Fibroblast of lung (primary cell): ENCODE measurements at places on chromosomes 2 and 18.

- DNase-seq: no peak
- H3K27ac ChIP-seq: no peak overlapping the region
- H3K27me3 ChIP-seq: no peaks in the 10 kb centered on the region
These were observed 2.3 kb upstream of the ALPP start for GRCh38 chr2:232376260-232376659.

DNA sequence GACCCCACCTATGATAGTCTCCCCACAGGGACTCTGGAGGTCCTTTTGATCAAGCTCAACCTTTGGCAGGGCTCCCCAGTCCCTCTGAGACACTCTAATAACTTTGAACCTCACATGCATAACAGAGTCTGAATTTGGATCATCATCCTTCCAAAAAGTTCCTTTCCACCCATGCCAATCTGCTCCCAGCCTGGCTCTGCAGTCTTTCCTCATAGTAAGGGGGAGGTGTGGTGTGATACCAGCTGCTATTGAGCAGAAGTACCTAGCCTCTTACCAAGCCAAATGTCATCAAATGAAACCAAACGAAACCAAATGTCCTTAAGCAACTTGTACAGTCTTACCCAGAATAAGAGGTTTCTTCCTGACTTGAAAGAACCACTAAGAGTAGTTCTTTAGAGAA, 36.5 kb downstream of the DTNA start:
- H3K27ac ChIP-seq: no peak overlapping the region
- no peak overlapping the region for H3K4me3 ChIP-seq
- H3K36me3 ChIP-seq: no peaks in the 10 kb centered on the region
- no peaks in the 10 kb centered on the region for H3K4me1 ChIP-seq

DNA sequence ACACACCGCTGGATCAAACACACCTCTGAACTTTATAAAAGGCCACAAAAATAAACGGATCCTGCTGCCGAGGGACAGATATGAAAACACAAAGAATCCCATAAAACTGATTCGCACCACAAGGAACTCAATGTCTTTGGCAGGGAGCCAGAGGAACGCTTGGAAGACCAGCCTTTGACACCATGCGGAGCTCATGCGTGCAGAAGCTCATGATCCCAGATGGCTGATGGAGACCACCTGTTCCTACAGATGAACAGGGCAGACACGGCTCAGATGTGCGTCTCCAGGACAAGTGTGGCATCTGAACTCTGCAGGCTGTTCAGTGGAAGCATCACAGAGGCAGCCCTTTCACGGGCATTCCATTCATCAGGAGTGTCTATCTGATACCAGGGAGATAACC, 24.9 kb downstream of the COPS9 start:
- no peak overlapping the region for H3K4me3 ChIP-seq
- H3K27ac ChIP-seq: no peak overlapping the region
- H3K4me1 ChIP-seq: no peaks in the 10 kb centered on the region
- DNase-seq: peak; percentile 39
- no peaks in the 10 kb centered on the region for H3K36me3 ChIP-seq

DNA sequence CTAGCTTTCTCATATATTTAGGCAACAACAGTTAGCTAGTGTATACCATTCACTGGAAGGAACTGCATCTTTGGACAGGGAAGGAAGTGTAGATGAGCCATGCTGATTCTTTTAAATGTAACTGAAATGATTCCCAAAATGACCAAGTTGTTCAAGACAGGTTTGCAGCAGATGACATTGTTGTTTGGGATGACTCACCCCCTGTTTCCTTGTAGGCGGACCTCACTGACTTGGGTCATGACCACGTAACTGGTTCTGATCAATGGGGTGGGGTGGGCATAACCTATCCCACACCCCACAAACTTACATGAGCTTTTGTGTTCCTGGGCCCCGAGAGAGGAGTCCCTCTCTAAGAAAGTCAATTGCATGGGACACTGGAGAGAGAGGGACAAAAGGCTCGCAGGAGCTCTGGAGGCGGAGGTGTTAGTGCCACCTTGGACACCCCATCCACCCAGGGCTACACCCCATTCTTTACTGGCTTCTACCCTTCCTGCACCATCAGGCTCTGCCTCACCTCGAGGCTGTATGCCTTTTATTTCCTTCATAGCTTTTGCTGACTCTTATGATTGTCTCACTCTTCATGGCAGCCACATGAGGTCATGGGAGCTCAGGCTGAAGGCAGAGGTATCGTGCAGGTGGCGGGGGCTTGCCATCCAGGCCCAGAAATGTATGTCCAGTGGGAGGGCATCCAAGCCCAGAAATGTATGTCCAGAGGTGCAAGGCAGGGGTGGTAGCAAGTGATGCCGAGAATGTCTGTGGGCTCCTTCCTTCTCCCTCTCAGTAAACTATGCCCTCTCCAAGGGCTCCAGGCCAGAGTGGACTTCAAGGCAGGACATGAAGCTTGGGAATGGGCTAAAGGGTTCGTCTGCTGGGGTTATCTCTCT, 108.0 kb downstream of the TWIST2 start:
- no peak overlapping the region for H3K27ac ChIP-seq
- no peaks in the 10 kb centered on the region for H3K27me3 ChIP-seq
- no peak for DNase-seq
- H3K36me3 ChIP-seq: no peaks in the 10 kb centered on the region

GRCh38 chr2:224366267-224366844, 35.6 kb downstream of the FAM124B start:
- H3K4me3 ChIP-seq: no peak overlapping the region
- DNase-seq: peak; percentile 48
- H3K36me3 ChIP-seq: no peaks in the 10 kb centered on the region
- no peaks in the 10 kb centered on the region for H3K27me3 ChIP-seq
- H3K27ac ChIP-seq: no peak overlapping the region

GRCh38 chr2:134738141-134738870, 19.5 kb upstream of the TMEM163 start:
- H3K27me3 ChIP-seq: no peaks in the 10 kb centered on the region
- no peaks in the 10 kb centered on the region for H3K4me1 ChIP-seq
- no peak overlapping the region for H3K27ac ChIP-seq
- H3K4me3 ChIP-seq: no peak overlapping the region
- no peaks in the 10 kb centered on the region for H3K36me3 ChIP-seq
- peak; percentile 73 for DNase-seq

GRCh38 chr18:47118981-47119380, 31.3 kb downstream of the HDHD2 start:
- H3K4me1 ChIP-seq: no peaks in the 10 kb centered on the region
- peak; percentile 65 for DNase-seq
- peaks cover 2% of the 10 kb centered on the region for H3K36me3 ChIP-seq
- no peak overlapping the region for H3K27ac ChIP-seq
- no peaks in the 10 kb centered on the region for H3K27me3 ChIP-seq
- no peak overlapping the region for H3K4me3 ChIP-seq

DNA sequence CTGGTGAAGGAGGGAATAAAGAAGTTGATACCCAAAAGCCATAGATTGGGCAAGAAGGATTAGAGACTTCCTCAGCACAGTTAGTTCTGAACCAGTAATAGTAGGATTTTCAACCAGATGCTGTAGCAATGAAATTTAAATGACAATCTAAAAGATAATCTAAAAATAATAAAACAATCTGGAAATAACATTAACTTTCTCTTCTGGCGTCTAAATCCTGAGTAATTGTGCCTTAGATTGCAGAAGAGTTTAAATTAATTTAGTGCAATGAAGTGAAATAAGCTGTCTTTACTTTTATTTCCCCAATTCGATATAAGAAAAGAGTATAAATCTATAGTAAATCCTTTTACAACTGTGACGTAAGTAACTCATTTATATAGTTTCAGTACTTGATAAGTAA, 186.8 kb upstream of the DOK6 start:
- no peaks in the 10 kb centered on the region for H3K4me1 ChIP-seq
- no peak overlapping the region for H3K27ac ChIP-seq
- H3K27me3 ChIP-seq: no peaks in the 10 kb centered on the region
- no peaks in the 10 kb centered on the region for H3K36me3 ChIP-seq
- no peak overlapping the region for H3K4me3 ChIP-seq

- H3K27ac ChIP-seq: no peak overlapping the region
- no peak overlapping the region for H3K4me3 ChIP-seq
- no peaks in the 10 kb centered on the region for H3K4me1 ChIP-seq
- H3K36me3 ChIP-seq: no peaks in the 10 kb centered on the region
- H3K27me3 ChIP-seq: no peaks in the 10 kb centered on the region
These were observed 3.7 kb upstream of the NRP2 start for GRCh38 chr2:205678541-205679142.

DNA sequence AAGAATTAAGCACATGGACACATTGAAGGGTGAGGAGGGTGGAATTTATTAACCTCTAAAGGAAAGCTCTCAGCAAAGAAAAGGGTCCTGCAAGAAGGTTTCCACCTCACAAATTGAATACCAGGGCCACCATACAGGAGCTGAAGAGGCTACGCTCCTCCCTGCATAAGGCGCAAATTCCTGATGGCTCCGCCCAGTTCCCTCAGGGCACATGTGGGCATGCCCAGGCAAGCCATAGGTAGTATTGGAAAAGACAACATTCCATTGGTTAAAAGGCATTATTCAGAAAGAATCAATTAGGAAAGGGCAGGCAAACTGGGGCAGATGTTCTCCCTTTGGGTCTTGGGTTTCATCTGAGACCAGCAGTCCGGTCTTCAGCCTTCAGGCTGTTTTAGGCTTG, 161.2 kb downstream of the PTPRM start:
- H3K27ac ChIP-seq: no peak overlapping the region
- no peaks in the 10 kb centered on the region for H3K4me1 ChIP-seq
- H3K27me3 ChIP-seq: no peaks in the 10 kb centered on the region
- no peak overlapping the region for H3K4me3 ChIP-seq
- H3K36me3 ChIP-seq: no peaks in the 10 kb centered on the region

DNA sequence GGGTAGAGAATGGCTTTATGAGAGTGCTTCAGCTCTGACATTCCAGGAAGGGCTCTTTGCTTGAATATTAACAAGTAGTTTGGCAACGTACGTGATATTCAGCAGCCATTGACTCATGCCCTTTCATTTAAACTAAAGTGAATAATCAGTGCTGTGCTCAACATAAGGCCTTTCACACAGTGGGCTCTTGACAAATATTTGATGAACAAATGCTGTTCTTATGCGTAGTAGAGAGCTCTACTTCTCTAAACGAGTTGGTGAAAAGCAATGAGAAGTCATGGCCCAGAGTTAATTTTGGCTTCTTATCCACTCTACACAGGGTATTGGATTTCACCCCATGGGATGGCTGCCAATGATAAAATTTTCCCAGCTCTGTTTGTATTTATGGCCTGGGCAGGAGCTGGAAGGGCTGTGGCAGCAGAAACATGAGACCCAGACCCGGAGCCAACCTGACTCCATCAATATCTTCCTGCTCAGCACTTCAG, 338.9 kb downstream of the CCDC85A start:
- H3K27ac ChIP-seq: no peak overlapping the region
- H3K36me3 ChIP-seq: no peaks in the 10 kb centered on the region
- no peak overlapping the region for H3K4me3 ChIP-seq
- no peaks in the 10 kb centered on the region for H3K27me3 ChIP-seq
- no peaks in the 10 kb centered on the region for H3K4me1 ChIP-seq

DNA sequence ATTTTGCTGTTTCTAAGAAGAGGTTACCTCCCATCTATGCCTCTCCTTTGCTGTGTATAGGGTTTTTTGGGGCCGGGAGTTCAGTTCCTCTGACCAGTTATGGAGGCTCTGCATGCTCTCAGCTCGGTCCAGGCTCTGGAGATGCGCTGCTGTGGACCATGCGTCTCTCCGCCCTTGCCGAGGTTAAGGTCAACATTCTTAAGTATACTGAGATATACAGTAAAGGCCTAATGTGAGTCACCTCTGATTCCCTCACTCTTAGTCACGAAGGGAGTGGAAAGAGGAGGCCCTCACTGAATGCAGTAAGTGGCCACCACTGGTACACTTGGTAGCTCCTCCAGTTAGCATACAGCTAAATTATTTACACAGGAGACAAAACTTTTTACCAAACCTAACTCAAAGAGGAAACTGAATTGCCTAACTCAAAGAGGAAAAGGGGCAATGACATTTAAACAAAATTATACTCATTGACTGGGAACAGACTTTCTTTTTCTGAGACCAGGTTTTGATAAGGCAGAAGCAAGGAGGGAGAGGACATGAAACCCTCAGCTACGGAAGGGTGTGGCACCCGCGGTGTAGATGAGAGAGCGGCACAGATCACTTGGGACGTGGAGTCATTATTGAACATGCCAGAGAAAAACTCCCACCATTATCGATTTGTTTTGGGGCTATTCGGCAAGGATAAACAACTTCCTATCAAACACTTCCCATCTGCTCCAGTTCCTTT, 98.7 kb downstream of the COPS8 start:
- H3K4me3 ChIP-seq: no peak overlapping the region
- peak overlapping the region; percentile 78 for H3K27ac ChIP-seq
- no peaks in the 10 kb centered on the region for H3K27me3 ChIP-seq
- DNase-seq: peak; percentile 76
- H3K36me3 ChIP-seq: no peaks in the 10 kb centered on the region

GRCh38 chr2:118061135-118061955, 26.9 kb upstream of the INSIG2 start:
- H3K27ac ChIP-seq: no peak overlapping the region
- no peak overlapping the region for H3K4me3 ChIP-seq
- H3K4me1 ChIP-seq: no peaks in the 10 kb centered on the region
- no peaks in the 10 kb centered on the region for H3K36me3 ChIP-seq

- no peak overlapping the region for H3K27ac ChIP-seq
- DNase-seq: no peak
- H3K4me3 ChIP-seq: no peak overlapping the region
- H3K36me3 ChIP-seq: peaks cover 12% of the 10 kb centered on the region
- H3K27me3 ChIP-seq: no peaks in the 10 kb centered on the region
- no peaks in the 10 kb centered on the region for H3K4me1 ChIP-seq
These were observed 199.4 kb upstream of the RASGRP3 start for GRCh38 chr2:33277002-33277426.

GRCh38 chr2:191150600-191151330, at the start of gene STAT4:
STAT4 (minus strand) TSS chr2:191150994; CDS start chr2:191148203, 2,791 bp downstream.
- no peak within 1 kb of the TSS for H3K27ac ChIP-seq
- H3K27me3 ChIP-seq: no peaks in the 10 kb centered on the region
- DNase-seq: no peak
- H3K36me3 ChIP-seq: no peaks in the 10 kb centered on the region
- no peaks in the 10 kb centered on the region for H3K4me1 ChIP-seq
- H3K4me3 ChIP-seq: peak within 1 kb of the TSS; percentile 54

DNA sequence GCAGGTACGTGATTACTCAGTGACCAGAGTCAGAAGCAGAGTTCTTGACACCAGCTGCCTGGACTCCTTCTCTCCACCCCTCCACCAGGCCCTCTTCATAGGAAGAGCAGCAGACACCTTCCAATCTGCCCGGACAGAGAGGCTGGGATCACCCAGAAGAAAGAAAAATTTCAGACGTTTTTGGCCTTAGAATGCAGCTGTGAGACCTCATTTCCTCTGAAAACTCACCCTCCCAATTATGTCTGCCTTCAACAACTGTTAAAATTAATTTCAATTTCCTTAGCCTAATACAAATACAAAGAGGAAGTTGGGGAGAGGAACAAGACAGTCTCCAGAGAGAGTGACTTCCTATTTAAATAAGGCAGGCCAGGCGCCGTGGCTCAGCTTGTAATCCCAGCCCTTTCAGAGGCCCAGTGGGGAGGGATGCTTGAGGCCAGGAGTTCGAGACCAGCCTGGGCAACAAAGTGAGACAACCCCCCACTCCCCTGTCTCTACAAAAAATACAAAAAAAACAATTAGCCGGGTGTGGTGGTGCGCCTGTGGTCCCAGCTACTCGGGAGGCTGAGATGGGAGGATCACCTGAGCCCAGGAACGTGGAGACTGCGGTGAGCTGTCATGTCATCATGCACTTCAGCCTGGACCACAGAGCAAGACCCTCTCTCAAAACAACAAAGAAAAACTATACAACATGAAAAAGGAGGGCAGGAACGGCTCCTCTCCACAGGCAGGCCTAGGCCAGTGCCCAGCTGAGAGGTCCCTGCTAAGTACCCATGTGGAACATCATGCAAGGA, 1.6 kb downstream of the SLC66A2 start:
- no peak for DNase-seq
- H3K36me3 ChIP-seq: peaks cover 3% of the 10 kb centered on the region
- H3K4me3 ChIP-seq: peak overlapping the region; percentile 73
- H3K27me3 ChIP-seq: no peaks in the 10 kb centered on the region
- H3K4me1 ChIP-seq: peaks cover 5% of the 10 kb centered on the region
- peak overlapping the region; percentile 67 for H3K27ac ChIP-seq

GRCh38 chr2:236565879-236566402, 3.7 kb upstream of the ACKR3 start:
- H3K4me3 ChIP-seq: no peak overlapping the region
- no peak for DNase-seq
- H3K4me1 ChIP-seq: no peaks in the 10 kb centered on the region
